Spinal cord (tissue), 10 donors: ENCODE measurements at places on chromosomes 6 and 20. TPM values are rescaled to one million over a fixed set of nuclear protein-coding genes. Genes with fewer than 3 reads are reported as not detected.

Gene OOEP
- not detected for total RNA-seq

Gene DNAH8
- 0.06 TPM for total RNA-seq

Gene HLA-G
- total RNA-seq, result not detected

Gene HAO1
- not detected for total RNA-seq

Gene UST
- 23.9 TPM for total RNA-seq

DNA sequence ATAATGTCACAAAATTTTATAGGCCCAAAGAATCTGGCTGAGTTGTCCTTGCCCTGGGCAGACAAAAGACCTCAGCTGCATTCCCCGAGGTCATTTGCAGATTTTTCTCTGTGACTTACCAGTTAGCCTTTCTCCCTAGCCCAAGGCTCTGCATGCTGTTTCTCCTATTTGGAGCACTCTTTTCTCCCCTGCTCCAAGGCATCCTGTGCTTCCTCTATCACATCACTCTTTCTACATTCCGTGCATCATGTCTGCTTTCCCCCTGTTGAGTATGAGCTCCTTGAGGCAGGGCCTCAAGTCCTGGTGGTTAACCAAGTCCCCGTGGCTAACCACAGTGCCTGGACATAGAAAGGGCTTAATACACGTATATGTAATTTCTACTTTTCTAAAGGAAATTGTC, 593 bp upstream of the GSTA3 start:
- no peak overlapping the region for H3K27ac ChIP-seq
- no peaks in the 10 kb centered on the region for H3K4me1 ChIP-seq
- H3K36me3 ChIP-seq, result no peaks in the 10 kb centered on the region
- DNase-seq, result no peak
- H3K4me3 ChIP-seq, result no peak overlapping the region
- no peaks in the 10 kb centered on the region for H3K27me3 ChIP-seq

GRCh38 chr6:150600010-150600300, 270 bp downstream of the PLEKHG1 start:
- no peaks in the 10 kb centered on the region for H3K36me3 ChIP-seq
- peak overlapping the region; percentile 93 for H3K27ac ChIP-seq
- peaks cover 3% of the 10 kb centered on the region for H3K4me1 ChIP-seq
- no peak for DNase-seq

DNA sequence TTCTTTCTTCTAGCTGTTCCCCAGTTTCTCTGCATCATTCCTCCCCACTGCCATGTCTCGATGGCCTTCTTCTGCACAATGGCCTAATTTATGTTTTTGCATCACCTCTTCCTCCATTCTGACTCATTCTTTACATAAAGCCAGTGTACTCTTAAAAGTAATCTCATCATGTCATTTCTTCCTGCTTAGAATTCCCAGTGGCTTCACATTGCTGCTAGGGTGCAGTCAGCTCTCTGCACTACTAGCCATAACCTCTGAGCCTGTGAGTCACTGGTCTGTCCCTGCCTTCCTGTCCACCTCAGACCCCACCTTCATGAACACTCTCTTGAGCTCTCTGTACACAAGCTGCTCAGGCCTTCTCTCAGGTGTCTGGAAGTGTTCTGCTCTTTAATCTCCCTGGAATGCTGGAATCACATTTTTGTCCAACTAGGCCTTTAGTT, 24.1 kb upstream of the TRIM27 start:
- DNase-seq, result no peak
- no peak overlapping the region for H3K27ac ChIP-seq
- no peaks in the 10 kb centered on the region for H3K36me3 ChIP-seq

DNA sequence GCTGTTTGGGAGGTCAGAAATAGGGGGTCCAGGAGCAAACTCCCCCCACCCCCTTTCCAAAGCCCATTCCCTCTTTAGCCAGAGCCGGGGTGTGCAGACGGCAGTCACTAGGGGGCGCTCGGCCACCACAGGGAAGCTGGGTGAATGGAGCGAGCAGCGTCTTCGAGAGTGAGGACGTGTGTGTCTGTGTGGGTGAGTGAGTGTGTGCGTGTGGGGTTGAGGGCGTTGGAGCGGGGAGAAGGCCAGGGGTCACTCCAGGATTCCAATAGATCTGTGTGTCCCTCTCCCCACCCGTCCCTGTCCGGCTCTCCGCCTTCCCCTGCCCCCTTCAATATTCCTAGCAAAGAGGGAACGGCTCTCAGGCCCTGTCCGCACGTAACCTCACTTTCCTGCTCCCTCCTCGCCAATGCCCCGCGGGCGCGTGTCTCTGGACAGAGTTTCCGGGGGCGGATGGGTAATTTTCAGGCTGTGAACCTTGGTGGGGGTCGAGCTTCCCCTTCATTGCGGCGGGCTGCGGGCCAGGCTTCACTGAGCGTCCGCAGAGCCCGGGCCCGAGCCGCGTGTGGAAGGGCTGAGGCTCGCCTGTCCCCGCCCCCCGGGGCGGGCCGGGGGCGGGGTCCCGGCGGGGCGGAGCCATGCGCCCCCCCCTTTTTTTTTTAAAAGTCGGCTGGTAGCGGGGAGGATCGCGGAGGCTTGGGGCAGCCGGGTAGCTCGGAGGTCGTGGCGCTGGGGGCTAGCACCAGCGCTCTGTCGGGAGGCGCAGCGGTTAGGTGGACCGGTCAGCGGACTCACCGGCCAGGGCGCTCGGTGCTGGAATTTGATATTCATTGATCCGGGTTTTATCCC, at the start of gene VEGFA:
VEGFA (plus strand) TSS at position 686 of the 846 bp plus-strand sequence.
- peaks cover 60% of the 10 kb centered on the region for H3K4me1 ChIP-seq
- H3K27ac ChIP-seq, result peak within 1 kb of the TSS; percentile 91
- H3K27me3 ChIP-seq, result peaks cover 2% of the 10 kb centered on the region
- H3K36me3 ChIP-seq, result peaks cover 2% of the 10 kb centered on the region
- H3K4me3 ChIP-seq, result peak within 1 kb of the TSS; percentile 81
- peak; percentile 96 for DNase-seq
